ENCODE measurements at places on chromosomes 13 and 19. TPM values are rescaled to one million over a fixed set of nuclear protein-coding genes. Genes with fewer than 3 reads are reported as not detected.

GRCh38 chr19:4986471-4986891, 17.6 kb downstream of the KDM4B start:
- no peak for DNase-seq

DNA sequence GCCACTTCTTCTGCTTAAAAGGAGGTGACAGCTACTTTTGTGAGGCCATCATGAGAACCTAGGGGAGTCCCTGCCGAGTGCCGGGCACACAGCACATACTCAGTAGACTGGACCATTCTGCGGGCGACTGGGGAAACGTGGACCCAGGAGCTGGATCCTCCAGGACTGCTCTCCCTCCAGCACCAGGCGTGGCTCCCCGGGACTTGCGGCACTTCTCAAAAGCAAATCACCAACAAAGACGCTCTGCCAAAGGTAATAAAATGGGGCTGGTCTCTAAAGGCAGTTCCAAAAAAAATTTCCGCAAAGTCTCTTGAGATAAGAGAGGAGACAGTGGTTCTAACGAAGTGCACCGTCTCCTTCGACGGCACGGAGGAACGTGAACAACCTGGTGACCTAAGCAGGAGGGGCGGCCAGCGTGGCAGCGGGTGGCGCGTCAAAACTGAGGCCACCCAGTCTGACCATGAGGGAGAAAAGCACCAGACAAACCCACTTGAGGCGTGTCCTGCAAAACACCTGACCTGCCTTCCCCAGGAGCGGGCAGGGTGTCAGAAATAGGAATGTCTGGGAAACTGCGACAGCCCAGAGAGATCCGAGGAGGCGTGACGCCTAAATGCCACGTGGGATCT, 1.4 kb upstream of the TMPRSS9 start:
- no peak for DNase-seq

GRCh38 chr13:37216331-37216730, 110.9 kb upstream of the CSNK1A1L start:
- no peak for DNase-seq

The CEACAM20 gene
- total RNA-seq, result not detected

The ZNF763 gene
- total RNA-seq, result 2.0 TPM

GRCh38 chr13:92864584-92865284, 361.9 kb upstream of the GPC6 start:
- no peak for DNase-seq

DNA sequence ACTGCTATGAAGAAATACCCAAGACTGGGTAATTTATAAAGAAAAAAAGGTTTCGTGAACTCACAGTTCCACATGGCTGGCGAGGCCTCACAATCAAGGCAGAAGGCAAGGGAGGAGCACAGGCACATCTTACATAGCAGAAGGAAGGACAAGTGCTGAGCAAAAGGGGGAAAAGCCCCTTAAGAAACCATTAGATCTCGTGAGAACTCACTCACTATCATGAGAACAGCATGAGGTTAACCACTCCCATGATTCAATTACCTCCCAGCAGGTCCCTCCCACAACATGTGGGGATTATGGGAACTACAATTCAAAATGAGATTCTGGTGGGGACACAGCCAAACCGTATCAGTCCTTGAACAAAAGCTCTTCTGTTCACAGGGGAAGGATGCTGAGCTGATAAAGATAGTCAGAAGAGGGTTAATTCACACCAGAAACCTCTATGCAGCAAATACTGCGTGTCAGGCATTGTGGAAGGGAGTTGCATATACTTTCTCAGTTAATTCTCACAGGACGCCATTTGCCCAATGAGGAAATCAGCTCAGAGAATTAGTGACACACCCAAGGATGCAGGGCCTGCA, 246.2 kb downstream of the FOXO1 start:
- no peak for DNase-seq

- DNase-seq, result no peak
These were observed 101.5 kb upstream of the ZNF492 start for GRCh38 chr19:22532388-22533300.
